Pons (tissue), 1 donor: ENCODE measurements at places on chromosomes 5 and 9.

- DNase-seq: no peak
Observed at GRCh38 chr5:76192837-76193236, 109.7 kb downstream of the SV2C start.

GRCh38 chr9:104232781-104233341, 138.8 kb downstream of the SMC2 start:
- DNase-seq: no peak

GRCh38 chr9:109213285-109214121, 46.5 kb upstream of the FRRS1L start:
- no peak for DNase-seq

DNA sequence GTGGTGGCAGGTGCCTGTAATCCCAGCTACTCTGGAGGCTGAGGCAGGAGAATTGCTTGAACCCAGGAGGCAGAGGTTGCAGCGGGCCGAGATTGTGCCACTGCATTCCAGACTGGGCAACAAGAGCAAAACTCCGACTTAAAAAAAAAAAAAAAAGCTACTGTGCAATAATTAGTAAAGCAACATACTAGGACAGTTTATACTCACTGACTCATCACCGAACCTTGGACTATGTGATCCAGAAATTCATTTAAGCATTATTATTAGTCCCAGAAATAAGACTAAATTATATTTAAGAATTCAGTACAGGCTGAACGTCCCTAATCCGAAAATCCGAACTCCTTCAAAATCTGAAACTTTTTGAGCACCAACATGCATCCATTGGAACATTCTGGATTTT, 37.8 kb downstream of the GOLPH3 start:
- DNase-seq: no peak
